ENCODE measurements at places on chromosomes 16 and 17.

DNA sequence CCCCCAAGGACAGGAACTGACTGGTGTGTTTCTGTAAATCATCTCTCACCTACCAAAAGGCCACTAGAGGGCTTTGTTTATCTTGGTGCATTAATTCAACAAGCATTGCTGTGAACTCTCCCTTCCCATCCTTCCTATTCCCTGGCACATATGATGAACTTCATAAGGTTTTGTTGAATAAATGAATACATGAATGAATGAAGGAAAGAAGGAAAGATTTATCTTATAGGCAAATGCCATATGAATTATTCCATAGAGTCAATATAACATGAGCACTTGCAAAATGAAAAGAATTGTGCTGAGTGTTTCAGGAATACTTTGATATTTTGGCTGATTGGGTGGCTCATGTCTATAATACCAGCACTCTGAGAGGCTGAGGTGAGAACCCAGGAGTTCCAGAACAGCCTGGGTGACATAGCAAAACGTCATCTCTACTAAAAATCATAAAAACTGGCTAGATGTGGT, 4.3 kb downstream of the SPDYE4 start:
- no peak for DNase-seq

GRCh38 chr17:72075995-72076677, 44.7 kb upstream of the SOX9 start:
- no peak for DNase-seq

DNA sequence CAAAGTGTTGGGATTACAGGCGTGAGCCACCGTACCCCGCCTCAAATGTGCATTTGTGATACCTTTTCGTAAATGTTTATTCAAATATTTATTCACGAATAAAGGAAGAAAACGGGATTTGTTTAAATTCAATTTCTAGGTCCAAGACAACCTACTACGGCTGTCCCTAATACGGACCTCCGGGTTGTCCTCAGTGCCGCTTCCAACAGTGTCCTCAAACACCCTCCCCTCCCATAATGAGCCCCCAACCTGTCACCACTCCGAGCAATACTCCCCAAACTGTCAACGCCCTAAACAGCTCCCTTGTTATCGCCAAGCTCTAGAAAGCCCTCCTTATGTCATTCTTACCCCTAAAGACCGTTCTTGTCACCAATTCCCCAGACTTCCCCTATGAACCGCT, 539 bp upstream of the GABARAPL2 start:
- no peak for DNase-seq

DNA sequence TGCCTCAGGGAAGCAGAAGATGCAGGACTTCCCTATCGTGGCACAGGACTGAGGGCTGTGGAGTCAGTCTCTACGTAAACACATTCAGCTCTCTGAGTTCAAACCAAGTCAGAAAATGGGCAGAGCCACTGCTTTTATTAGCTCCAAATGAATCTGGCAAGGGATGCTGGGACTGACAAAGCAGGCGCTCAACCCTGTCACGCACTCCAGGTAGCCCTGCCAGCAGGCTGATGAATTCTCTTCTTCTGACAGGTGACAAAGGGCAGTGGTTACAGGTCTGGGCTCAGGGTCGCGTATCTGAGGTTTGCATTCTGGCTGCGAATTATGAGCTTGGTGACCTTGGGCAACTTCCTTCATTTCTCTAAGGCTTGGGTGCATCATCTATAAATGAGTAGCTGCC, 9.4 kb downstream of the RPH3AL start:
- DNase-seq: no peak

DNA sequence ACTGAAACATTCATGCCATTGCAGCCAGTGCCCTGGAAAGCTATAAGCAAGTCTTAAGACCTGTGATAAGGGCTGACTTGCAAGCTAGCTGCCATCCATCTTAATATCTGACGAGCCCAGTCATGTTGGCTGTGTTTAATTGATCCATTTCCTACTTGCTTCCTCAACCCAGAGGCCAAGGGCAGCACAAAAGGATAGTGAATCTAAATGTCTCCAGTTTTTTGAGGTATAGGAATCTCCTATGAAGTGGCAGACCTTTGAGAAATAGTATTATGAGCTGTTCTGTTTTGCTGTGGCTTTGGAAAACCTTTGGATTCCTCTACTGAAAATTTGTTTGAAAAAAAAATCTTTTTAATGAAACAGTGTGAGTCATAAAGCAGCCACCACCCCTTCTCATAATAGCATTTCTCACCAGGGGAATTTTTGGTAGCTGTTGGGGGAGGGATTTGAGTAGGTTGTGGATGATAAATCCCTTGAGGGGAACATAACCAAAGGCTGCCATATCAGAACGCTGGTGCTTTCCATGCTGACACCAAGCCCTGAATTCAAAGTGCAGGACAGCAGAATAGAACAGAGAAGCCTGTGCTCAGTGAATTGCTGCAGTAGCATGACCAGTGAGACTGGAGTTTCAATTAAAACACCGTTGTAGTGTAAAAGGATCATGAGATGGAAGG, 12.9 kb downstream of the ZNRF1 start:
- DNase-seq: no peak

DNA sequence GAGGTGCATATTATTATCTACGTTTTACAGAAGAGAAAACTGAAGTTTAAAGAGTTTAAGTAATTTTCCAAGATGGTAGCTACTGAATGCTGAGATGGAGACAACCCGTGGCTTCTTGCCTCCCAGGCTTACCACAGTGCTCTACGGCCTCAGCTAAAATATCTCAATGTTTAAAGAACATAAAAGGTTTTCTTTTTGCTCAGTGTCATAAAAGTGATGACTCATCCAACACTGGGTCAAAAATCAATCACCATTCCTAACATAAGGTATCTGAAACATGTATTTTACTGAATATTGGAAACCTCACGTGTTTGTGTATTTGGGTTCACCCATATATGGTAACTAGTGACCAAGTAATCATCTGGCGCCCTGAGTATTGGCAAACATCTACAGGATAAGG, 18.4 kb downstream of the ABCA9 start:
- DNase-seq: no peak

DNA sequence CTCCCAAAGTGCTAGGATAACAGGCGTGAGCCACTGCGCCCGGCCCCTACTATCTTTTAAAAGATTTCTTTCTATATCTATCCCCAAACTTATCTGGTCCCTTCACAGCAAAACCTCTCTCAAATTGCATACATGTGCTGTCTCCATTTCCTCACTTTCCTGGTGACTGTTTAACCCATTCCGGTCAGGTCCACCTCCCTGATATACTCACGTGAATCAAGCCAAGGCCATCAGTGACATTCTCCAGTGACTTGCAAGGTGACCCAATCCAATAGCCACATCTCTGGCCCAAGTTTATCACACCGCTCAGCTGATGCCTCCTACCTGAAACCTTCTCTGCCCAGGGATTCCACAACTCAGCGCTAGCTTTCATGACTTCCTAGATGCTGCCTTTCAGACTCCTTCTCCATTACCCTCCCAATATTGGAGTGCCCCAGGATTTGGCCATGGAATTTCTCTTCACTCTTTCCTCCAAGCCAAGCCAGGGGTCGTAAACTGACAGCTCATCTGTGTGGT, 1.4 kb upstream of the CTCF start:
- DNase-seq: no peak

GRCh38 chr16:70540994-70541393, 17.4 kb downstream of the SF3B3 start:
- no peak for DNase-seq

GRCh38 chr17:79109584-79109983, 35.0 kb downstream of the ENGASE start:
- no peak for DNase-seq

DNA sequence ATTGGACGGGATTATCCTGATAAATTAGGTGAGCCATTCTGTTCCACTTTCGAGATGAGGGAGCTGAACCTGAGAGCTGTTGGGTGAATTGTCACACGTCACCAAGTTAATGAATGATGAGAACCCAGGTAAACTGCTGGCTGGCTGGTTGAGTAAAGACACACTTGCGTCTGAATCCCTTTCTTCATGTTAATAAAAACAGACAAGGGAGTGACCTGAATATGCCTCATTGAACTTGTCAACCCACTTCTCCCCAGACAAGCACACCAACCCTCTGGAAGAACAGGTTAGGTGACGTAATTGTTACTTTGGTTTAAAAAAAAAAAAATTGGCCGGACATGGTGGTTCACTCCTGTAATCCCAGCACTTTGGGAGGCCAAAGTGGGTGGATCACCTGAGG, 400.9 kb upstream of the CDH5 start:
- no peak for DNase-seq

- no peak for DNase-seq
These were observed 1.1 kb upstream of the SLC47A2 start for GRCh38 chr17:19717411-19717908.

GRCh38 chr17:15342460-15342859, 1.1 kb upstream of the TEKT3 start:
- DNase-seq: no peak

- no peak for DNase-seq
These were observed 389.0 kb upstream of the CDH11 start for GRCh38 chr16:65510850-65511249.

GRCh38 chr16:70658921-70659320, 12.6 kb downstream of the IL34 start:
- DNase-seq: no peak

GRCh38 chr16:80250381-80250780, 290.4 kb upstream of the DYNLRB2 start:
- no peak for DNase-seq

All from BE2C (cell line).